ENCODE measurements at places on chromosomes 4 and X. TPM values are rescaled to one million over a fixed set of nuclear protein-coding genes. Genes with fewer than 3 reads are reported as not detected.

The TXK gene
- total RNA-seq: 1.9 TPM

The XAGE1A gene
- total RNA-seq: not detected

The DSPP gene
- not detected for total RNA-seq

The NPY5R gene
- not detected for total RNA-seq

GRCh38 chr4:129146639-129147038 lies 50.7 kb downstream of the C4orf33 start:
- DNase-seq: no peak

DNA sequence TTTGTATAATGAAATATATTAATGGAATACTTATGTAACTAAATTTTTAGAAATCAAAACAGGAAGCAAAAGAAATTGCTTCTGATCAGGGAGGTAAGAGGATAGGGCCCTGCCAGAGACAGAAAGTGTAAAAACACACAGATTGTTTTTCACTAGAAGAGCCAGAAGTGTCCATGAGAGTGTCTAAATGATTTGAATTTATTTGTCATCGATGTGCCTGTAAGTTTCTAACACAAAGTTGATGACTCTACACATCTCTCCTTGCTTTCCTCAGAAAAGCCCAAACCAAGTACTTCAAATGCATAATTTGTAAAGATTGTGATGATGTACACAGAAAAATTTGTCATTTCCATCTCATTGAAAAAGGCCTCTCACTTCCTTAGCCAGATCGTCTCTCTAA lies 80.6 kb downstream of the TMEM156 start:
- no peak for DNase-seq

GRCh38 chr4:87944967-87945366 lies 30.5 kb upstream of the SPP1 start:
- no peak for DNase-seq

DNA sequence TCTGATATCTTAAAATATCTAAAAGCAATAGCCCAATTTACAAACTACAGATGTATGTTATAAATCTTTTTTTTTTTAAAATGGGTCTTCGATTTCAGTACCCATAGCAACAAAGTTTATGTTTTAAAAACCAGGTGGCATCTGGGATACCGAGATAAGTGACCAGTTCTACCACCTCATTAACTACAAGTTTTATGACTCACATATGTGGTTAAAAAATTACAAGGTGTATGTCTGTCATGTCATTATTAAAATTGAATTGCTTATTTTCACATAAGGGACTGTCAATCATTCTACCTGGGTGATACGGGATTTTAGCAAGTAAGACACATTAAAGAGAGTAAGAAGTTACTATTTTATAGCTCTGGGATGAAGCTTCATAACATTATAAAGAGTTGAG lies 192.0 kb upstream of the ETNPPL start:
- DNase-seq: no peak

- DNase-seq: no peak
Observed at GRCh38 chr4:7677799-7678301, 243.1 kb upstream of the PSAPL1 start.

GRCh38 chr4:71272976-71273375 lies 65.8 kb upstream of the SLC4A4 start:
- no peak for DNase-seq

GRCh38 chrX:1417921-1418771 lies 26.2 kb upstream of the SLC25A6 start:
- no peak for DNase-seq

GRCh38 chr4:71857713-71858451 lies 74.0 kb upstream of the GC start:
- DNase-seq: no peak

DNA sequence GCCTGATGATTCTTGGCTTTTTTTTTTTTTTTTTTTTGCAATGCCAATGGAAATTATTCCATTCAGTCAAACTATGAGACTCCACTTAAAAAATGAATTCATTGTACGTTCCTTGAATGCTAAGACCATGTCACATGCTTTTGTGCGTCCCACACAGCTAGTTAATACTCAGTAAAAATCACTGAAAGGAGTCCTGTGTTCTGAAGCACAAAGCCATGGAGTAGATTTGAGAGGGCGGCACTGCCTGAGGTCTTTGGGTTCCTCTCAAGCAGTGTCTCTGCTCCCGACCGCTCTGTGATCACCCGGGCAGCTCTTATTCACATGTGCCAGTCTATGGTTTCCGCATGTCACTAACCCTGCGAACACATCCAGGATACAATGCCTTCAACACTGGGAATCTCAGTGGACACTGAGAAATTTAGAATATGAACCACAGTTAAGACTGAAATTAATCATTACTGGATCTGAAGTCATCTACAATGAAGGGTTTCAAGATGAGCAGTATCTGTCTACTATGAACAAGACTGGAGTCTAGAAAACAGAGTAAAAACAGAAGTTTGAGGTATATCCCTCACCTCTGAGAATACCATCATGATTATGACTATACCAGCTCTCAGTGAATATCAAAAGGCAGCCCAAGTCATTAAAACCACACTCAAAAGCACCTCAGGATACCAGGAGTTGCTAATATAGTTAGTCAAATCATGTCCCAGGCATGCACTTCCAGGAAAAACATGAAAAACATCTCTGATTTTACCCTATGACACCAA lies 193.0 kb downstream of the MGST2 start:
- no peak for DNase-seq

All from ovary (tissue), 10 donors.